GDM1 (cell line): ENCODE measurements at places on chromosomes 11 and 22.
A peak's percentile ranks its signal among the peaks of the same experiment; 100 is the strongest.

- no peak for DNase-seq
Observed at GRCh38 chr11:100682247-100682969, 4.7 kb upstream of the ARHGAP42 start.

- no peak for DNase-seq
Observed at GRCh38 chr11:64025205-64025604, 10.5 kb upstream of the FLRT1 start.

DNA sequence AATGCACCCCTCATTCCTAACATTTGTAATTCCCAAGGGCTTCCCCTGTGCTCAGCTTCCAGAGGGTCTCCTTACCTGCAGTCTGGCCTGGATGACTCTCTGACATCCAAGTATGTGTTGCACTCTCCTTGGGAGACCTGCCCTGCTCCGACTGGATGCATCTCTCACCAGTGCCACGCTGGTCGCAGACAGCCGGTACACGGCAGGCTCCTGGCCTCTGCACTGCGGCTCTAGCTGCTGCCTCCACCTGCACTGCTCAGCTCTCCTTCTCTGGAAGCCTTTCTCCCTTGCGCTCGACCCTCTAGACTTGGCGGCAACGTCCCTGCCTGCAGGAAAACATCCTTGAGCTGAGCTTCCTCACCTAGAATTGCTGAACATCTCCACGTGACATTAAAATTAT lies 685.9 kb downstream of the BRD1 start:
- DNase-seq: no peak

DNA sequence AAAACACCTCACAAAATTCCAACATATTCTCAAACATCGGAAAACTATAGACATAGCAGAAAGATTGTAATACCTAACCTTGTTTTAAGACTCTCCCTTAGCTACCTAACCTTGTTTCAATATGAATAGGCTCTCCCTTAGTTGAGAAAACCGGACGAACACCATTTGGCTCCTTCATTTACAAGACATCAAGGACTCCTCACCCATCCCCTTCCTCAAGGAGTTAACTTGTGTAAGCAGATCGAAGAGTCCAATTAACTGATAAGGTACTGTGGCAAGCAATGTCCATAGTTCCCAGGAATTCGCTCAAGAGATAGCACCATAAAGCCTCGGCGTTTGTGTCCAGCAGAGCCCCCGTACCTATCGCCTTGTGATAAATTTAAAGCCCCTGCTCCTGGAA lies 4.6 kb upstream of the ACRV1 start:
- DNase-seq: no peak

DNA sequence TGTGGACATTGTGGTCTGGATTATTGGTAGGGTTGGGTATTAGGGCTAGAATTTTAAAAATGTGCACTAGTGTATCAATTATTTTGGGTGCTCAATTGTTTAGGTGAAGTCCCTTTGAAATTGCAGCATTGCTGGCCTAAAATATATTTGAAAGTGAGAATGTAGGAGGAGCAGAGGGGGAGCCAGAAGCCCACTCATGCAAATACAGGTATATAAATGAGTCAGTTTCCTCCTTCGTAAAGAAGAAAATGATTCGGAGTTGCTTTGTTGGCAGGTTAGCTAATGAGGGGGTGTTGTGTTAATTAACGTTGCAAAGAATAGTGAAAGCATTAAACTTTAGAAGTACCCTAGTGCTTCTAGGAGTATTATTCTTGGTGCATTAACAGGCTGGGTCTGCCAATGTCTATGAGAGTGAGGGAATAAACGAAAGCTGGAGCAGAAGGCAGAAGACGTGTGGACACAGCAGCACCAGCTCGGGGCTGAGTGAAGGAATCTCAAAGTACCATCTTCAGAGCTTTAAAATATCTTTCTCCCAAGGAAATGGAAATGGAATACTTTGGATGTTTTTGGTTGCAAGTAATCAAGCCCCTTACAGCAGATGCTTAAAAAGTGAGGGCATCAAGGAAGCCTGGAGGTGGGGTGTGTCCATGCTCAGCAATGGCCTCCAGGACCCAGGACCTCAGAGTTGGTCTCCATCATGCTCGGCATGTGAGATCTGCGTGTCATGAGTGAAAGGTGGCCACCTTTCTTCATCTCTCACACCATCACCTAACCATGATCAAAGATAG lies 522.9 kb downstream of the NTM start:
- DNase-seq: no peak

DNA sequence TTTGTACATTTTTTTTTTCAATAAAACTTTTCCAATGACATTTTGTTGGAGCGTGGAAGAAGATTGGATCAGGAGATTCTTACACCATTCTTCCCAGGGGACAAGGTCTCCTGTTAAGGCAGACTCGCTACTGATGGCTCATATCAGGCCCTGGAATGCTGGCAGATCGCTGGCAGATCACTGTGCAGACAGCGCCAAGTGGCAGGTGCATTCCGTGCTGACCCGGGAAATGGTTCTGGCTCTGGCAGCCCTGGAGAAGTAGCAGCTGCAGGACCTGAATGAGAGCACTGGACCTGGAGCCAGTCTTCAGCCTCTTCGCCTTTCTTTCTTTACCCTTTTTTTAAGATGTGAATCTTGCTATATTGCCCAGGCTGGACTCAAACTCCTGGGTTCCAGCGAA lies 10.7 kb downstream of the SERPINH1 start:
- no peak for DNase-seq

- DNase-seq: no peak
Observed at GRCh38 chr11:7473717-7474116, 11.6 kb upstream of the OLFML1 start.

DNA sequence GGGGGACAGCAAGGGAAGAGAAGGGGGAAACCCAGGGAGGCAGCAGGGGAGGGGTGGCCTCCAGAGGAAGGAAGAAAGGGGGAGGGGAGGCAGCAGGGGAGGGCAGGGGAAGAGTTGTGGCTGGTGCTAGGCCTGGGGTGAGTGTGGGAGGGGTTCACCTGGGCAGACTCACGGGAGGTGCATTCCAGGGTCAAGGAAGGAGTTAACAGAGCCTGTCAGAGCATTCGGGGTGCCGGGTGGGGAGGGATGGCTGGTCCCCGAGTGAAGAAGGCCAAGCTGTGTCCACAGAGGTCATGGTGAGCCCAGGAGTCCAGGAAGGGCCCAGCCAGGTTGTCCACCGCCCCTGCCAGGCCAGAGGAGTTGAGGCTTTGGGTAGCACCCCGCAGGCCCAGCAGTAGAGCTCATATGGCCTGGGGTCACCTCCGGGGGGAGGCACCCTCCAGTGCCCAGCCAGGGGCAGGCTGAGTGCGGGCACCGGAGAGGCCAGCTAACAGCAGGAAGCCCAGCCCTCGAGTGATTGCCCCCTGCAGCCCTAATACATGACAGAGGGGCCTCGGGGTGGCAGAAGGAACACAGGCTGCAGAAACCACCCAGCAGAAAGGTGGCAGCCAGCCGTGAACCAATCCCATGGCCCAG lies 31.1 kb upstream of the PPARA start:
- no peak for DNase-seq

DNA sequence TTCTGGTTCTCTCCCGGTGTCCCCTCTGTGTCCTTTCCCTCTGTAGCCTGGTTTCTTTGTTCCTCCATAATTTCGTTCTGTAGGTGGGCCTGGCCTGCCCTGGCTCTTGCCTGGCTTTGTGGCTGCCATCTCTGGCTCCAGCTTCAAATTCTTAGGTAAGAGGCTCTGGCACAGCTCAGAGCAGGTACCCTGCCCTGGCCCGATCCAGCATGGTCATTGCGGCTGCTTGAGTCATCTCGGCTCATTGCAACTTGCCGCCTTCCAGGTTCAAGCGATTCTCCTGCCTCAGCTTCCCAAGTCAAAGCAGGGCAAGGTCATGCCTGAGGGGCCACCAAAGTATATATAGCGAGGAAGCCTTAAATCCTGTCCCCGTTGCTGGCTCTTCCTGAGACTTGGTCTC lies 76.0 kb downstream of the OSBP2 start:
- no peak for DNase-seq

- DNase-seq: no peak
Observed at GRCh38 chr11:131370090-131370751, at the start of gene NTM. NTM (plus strand) TSS chr11:131370615.

- peak; percentile 27 for DNase-seq
Observed at GRCh38 chr11:116217006-116217405, 555.8 kb downstream of the BUD13 start.

DNA sequence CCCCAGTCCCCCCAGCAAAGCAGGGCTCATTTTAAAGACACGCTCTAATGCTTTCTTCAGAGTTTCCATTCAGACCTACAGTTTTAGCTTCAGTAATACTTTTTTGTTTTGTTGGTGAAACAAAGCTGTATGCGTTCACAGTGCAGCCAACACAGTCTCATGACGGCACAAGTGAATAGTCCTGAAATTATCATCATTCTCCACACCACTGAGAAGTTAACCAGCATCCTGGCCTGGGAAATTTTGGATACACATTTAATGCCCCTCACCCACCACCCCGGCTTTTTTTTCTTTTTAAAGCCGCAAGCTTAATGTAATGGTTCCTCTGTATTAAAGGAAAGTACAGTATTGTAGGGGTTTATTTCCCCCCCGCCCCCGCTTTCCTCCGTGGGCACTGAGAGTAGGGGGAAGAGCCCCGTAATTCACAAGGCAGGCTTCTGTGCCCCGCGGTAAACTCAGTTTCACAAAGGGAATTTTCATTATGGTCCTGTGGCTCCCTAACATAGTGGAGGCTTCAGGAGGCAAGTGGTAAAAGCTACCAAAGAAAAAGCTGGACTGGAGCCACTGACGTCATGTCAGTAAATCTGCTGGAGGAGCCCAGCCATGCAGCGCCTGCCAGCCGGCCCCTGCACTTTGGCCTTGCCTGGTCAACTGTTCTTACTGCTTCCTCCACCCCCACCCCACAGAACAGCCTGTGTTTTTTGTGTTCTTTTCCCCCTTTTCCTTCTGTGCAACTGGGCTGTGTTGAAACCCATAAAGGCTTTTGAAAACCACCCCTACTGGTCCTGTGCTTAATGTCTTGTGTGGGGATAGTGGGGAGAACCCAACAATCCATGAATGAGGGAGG lies 18.2 kb downstream of the TEAD1 start:
- DNase-seq: no peak

- DNase-seq: no peak
Observed at GRCh38 chr11:44684859-44685281, 41.9 kb upstream of the TSPAN18 start.

GRCh38 chr11:106524436-106524835 lies 447.0 kb downstream of the AASDHPPT start:
- no peak for DNase-seq

DNA sequence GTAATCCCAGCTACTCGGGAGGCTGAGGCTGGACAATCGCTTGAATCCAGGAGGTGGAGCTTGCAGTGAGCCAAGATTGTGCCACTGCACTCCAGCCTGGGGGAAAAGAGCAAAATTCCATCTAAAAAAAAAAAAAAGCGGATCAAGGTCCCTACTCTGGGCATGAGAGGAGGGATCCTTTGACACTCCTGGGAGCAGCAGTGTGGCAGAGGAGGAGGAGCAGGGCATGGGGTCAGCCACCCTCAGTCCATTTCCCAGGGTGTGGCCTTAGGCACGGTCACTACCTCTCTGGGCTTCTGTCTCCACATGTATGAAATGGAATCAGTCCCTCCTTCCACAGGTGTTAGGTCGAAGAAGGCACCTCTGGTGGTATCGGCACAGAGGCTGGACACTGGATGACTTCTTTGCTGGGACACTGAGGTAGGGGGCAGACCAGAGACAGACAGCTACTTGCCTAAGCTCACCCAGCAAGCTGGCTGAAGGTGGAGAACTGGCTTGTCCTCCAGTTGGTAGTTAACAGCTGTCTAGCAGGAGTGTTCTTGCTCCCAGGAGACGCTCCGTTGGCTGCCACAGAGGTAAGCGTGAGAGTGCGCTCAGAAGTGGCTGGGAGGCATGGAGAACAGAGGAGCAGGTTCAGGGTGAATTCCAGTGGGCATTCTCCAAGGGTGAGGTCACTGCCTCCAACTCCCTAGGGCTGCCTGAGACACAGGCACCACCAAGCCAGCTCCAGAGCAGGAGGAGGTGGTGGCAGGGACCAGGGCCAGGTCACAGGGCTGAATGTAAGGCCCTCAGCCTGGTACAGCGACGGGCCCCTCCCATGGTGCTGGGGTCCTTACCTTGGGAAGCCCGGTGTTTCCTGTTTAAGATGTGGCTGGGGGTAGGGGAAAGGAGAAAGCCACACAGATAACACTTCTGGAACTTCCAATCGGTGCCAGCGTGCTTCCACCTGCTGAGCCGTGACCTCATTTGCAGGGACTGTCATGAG lies 19.5 kb downstream of the TXN2 start:
- no peak for DNase-seq

DNA sequence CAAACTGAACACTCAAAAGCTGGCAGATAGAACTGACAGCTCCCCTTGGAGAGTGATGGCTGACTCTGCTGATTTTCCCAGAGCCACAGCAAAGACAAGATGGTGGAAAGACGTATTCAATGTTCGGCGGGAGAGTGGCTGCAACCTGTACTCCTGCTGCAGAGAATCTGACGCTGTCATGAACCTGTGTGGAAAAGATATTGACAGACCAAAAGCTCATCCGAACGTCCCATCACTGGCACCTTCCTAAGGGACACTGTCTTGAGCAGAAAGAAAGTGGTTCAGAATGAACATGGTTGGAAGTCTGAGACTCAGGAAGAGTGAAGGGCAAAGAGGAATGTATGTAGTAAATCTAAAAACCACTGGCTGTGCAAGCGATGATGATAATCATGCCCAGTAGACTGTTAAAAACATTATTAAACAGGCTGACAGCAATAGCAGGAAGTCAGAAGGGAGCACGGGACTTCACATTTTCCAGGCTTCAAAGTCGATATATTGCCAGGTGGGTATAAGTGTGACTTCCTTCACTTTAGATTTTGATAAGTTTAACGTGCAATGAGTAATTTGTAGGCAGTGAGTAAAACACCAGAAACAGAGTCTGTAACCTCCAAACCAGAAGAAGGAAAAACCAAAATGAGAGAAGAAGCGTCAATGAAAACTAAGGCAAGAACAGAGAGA lies 6.2 kb upstream of the IL17REL start:
- no peak for DNase-seq
